GM12878 (cell line): ENCODE measurements at places on chromosomes 2 and 18.

DNA sequence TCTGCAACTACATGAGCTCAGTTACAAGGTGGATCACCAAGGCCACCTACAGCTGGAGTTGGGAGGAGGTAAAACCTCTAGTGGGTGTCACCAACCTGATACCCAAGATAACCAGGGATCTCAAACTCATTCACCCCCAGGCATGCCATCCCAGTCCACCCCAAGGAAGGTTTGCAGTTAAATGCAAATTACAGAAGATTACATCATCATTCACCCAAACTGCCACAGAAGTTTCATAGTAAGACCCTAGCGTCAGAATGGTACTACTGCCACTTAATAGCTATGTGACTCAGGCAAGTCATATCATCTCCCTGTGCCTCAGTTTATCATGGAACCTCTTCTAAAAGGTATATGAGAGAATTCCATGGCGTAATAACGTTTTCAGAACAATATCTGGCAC lies 111.2 kb downstream of the MYO5B start:
- DNase-seq: no peak

DNA sequence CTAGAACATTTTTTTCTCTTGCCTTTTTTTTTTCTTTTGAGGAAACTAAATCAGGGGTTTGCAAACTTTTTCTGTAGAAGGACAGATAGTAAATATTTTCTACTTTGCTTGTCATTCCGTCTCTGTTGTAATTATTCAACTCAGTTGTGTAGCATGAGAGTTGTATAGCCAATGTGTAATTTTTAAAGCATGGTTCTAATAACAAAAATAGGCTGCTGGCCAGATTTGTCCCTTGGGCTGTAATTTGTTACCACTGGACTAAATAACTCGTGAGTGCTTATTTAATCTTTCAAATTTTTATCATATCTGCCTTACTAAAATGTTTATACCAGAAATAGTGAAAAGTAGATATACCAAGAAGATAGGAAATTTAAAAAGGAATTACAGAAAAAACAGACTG lies 43.0 kb downstream of the CCDC148 start:
- no peak for DNase-seq

- DNase-seq: no peak
Observed at GRCh38 chr18:76343938-76344569, 151.0 kb downstream of the ZNF516 start.

GRCh38 chr18:74994502-74995418 lies 214.2 kb downstream of the PTGR3 start:
- peak; percentile 35 for DNase-seq

- DNase-seq: no peak
Observed at GRCh38 chr18:3015204-3015592, 2.3 kb upstream of the LPIN2 start.

DNA sequence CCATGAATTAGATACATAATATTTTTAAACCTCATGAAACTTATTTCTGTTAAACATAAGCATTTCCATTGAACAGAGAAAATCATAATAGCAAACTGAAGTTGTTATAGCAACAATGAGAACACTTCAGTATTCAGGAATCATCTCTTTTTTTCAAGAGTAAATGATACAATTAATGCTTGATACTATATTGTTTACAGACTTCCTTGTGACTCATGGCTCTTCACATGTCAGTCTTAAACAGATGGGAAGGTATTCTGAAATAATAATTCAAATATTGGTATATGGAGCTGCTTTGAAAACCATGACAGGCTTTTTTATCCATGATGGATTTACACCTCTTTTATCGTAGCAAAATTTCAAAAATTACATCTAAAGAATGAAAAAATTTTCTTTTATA lies 226.5 kb upstream of the RBMS1 start:
- DNase-seq: no peak

GRCh38 chr18:39946623-39947061 lies 2008.4 kb upstream of the PIK3C3 start:
- DNase-seq: no peak

GRCh38 chr2:154143105-154143504 lies 271.4 kb downstream of the GALNT13 start:
- DNase-seq: no peak

GRCh38 chr2:39989888-39990287 lies 210.8 kb upstream of the THUMPD2 start:
- no peak for DNase-seq

DNA sequence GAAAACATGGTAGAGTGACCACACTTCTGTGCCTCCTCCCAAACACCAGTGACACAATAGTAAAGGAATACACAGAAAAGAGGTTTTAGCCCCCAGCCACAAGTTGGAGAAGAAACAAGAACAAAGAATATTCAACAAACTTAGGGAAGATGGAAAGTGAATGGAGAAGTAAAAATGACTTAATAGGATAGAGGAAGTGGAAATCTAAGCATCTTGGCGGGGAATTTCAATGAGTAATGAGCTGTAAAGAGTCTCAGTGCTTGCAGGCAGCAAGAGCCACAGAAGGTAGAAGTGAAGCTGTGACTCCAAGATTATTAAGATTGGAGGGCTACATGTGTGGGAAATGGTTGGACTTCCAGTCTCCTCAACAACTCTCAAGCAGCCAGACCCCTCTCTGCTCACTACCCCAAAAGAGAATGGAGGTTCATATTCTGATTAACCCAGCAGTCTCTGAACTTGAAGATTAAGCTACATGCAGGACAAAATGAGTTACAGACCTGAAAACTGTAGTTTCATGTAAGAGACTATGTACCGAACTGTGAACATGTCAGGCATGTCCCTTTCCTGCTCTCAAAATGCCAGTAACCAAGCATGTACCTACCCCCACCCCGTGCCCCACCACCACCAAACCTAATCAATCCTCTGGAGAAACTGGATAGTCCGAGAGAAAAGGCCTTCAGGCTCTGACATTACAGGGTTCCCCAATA lies 16.9 kb upstream of the HNRNPLL start:
- no peak for DNase-seq

DNA sequence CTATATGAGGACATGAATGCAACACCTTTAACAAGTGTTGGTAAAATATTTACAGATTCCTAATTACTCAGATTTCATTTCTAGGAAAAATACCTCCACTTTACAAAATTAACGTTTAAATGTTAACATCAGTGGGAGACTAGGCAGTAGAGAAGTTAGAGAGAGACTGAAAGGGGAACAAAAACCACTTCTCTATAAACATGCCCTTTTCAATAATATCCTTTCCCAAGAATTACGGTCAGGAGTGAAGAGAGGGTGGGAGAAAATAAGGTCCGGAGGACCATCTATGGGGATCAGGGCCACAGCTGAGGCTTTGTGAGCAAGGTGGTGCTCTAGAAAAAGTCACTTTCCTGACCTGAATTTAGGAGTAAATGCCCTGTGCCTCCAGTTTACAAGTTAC lies 65.3 kb upstream of the WIPF1 start:
- DNase-seq: no peak

- DNase-seq: peak; percentile 16
Observed at GRCh38 chr2:181077128-181077709, 96.8 kb downstream of the UBE2E3 start.

DNA sequence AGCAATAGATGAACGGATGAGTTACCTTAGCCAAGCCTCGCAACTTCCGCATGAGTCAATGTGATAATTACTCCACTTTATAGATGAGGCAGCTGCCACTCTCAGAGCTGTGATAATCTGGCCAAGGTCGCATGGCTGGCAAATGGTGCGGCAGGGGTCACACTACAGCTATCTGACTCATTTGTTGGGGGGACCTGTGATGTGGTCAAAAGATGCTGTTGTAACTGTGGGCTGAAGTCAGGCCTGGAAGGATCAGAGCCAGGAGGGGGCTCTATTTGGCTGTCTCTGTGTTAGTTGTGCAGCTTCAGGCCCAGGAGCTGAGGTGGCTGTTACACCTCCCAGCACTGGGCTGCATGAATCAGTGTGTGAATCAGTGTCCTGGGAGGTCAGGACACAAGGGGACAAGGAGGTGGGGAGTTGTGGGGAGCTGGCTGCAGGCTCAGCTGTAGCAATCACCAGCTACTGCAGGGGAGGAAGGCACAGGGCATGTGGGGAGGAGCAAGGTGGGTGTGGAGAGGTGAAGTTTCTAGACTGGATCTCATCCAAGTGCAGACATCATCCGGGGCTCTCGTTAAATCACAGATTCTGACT lies 33.1 kb downstream of the NGEF start:
- DNase-seq: no peak

DNA sequence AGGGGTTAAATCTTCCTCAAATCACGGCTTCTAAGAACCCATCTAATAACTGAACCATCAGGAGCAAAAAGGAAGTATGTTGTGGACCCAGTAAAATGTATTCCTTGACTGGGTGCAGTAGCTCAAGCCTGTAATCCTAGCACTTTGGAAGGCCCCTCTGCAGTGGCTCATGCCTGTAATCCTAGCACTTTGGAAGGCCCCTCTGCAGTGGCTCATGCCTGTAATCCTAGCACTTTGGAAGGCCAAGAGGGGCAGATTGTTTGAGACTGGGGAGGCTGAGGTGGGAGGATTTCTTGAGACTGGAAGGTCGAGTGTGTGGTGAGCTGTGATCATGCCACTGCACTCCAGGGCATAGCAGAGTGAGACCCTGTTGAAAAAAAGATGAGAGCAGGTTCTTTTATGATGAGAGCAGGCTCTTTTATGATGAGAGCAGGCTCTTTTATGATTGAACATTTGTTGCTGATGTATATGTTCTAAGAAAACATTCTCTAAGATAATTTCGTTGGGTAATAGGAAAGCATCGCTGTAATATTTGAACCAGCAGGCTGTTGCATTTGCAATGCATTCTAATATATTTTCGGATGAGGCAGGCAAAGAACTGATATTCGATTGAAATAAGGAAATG lies 3.5 kb upstream of the PARD6G start:
- DNase-seq: no peak

DNA sequence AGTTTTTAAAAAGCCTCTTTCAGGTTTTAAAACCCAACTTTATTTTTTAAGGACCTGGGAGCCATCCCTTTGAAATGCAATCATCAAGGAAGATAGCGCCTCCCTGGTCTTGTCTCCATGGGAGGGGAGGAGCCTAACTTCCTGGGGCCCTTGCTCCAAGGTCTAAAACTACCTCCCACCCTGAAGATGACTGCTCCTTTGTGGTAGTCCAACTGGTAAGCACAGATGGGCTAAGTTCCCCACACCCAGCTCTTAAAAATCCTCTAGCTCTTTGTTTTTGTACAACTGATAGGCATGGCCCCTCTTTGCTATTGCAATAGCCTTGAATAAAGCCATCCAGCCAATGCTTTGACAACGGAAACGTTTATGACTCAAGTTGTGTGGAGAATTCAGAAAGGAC lies 716.8 kb downstream of the CBLN2 start:
- DNase-seq: no peak

DNA sequence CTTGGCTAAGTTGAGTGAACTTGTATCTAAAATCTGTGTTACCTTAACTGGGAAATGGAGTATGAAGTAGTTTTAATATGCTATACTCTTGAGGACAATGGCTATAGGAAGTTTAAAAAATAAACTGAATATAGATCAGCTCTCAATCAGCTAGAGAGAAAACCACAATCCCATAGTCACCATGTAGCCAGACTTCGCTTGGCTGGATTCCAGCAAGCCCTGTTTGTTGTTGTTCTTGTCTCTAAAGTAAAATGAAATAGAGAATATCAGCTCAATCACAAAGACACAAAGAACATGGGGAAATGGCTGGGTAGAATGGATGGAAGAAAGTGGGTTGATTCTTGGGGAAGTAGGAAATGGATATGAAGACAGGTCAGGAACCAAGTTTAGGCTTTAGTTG lies 234.9 kb downstream of the PHLPP1 start:
- DNase-seq: no peak

- DNase-seq: no peak
Observed at GRCh38 chr2:111624411-111625156, 259.4 kb downstream of the ANAPC1 start.

GRCh38 chr2:112483042-112483473 lies 1.1 kb downstream of the TTL start:
- no peak for DNase-seq

DNA sequence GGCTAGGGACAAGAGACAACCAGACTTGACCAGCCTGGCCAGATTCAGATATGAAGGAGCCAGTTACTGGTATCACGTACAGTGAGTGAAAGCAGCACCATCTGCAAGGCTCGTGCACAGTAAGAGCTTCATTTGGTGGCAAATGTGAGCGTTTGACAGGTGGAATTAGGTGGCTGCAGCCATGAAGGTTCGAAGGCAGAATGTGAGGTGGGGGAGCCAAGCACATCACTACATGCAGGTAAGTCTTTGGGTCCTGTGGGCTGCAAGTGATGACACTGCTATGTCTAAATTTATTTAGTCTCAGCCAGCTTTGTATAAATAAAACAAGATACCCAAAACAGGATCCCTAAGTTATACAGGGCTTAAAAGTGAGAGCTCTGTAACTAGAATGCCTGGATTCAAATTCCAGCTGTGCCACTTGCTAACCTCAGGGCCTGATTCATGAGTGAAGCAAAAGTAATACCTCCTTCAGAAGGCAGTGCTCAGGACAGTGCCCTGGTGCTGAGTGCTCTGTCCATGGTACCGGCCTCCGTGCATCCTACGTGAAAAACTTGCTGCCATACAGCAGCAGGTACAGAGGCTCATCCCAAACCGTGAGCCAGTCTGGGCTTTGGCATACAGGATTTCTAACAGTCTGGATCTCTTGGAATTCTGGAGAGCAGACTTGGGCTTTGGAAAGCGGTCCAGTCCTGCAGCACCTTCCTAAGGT lies 18.6 kb downstream of the DDX18 start:
- DNase-seq: no peak

DNA sequence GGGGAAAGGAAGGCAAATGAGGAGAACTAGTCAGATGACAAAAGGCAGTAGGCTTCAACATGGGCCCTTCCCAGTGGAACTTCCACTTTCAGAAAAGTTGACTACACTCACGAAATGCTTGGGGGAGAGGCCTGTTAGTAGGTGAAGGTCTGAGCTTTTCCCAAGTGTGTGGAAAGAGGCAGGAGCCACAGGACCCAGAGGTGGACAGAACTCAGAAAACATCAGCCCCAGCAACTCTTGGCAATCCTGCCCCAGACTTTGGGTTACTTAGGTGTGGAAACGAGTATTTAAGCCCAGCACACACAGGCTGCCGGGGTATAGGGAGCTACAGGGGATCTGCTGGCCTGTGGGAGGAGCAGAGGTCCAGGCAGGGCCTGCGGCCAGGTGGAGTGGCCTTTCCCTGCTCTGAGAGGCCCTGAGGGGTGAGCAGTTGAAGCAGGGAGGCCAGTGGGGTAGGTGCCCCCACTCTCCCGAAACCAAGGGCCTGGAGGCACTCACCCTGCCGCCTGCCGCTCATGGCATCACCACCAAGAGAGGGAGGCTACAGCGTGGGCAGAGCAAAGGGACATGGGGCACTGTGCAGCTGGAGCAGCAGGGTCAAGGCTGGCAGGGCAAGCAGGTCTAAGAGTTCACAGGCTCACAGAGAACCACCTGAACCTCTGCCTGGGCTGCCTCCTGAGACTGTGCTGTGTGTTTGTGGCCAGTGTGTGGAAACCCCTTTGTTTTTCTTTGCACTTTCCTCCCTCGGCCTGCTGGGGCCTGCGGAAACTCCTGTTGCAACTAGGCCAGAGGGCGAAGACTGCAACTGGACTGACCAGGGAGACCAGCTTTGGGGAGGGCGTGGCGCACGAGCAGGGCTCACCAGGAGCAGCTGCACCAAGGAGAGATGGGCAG lies 130.7 kb upstream of the SERTAD2 start:
- no peak for DNase-seq
